ENCODE measurements at places on chromosomes 11 and 22.

DNA sequence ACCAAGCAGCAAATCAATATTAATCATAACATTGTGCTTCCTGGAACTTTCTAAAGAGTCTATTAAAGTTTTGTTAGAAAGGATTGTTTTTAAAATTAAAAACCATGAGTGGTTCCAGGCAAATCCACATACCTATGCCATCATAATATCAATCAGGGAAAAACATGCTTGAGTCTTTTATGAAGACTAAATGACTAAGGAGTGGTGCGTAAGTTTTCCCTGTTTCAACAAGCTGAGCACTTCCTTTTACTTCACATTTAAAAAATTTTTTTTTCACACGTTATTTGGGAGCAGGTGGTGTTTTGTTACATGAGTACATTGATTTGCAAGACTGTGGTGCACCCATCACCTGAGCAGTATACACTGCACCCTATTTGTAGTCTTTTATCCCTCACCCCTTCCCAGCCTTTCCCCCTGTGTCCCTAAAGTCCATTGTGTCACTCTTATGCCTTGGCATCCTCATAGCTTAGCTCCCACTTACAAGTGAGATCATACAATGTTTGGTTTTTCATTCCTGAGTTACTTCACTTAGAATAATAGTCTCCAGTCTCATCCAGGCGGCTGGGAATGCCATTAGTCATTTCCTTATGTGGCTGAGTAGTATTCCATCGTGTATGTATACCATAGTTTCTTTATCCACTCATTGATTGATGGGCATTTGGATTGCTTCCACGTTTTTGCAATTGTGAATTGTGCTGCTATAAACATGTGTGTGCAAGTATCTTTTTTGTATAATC is 1190.3 kb upstream of the RAG2 start:
- DNase-seq: no peak

- DNase-seq: no peak
These were observed 9.9 kb downstream of the EWSR1 start for GRCh38 chr22:29277927-29278326.

- DNase-seq: no peak
These were observed 350.1 kb downstream of the CASP12 start for GRCh38 chr11:104547996-104548661.

DNA sequence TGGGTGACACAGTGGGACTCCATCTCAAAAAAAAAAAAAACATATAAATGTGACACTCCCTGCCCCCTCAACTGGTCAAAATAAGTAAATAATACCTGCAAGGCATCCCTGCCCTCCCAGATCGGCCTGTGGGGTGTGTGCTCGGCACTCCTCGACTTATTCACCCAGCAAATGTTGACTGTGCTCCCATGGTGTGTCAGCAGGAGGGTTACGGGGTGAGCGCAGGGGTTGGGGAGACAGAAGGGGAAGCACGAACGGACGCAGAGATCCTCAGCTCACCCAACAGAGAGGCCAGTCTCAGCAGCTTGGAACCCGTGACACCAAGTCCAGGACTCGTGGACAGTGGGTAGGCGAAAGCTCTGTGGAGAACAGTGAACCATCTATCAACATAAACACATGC is 1.6 kb upstream of the ADM2 start:
- DNase-seq: no peak

DNA sequence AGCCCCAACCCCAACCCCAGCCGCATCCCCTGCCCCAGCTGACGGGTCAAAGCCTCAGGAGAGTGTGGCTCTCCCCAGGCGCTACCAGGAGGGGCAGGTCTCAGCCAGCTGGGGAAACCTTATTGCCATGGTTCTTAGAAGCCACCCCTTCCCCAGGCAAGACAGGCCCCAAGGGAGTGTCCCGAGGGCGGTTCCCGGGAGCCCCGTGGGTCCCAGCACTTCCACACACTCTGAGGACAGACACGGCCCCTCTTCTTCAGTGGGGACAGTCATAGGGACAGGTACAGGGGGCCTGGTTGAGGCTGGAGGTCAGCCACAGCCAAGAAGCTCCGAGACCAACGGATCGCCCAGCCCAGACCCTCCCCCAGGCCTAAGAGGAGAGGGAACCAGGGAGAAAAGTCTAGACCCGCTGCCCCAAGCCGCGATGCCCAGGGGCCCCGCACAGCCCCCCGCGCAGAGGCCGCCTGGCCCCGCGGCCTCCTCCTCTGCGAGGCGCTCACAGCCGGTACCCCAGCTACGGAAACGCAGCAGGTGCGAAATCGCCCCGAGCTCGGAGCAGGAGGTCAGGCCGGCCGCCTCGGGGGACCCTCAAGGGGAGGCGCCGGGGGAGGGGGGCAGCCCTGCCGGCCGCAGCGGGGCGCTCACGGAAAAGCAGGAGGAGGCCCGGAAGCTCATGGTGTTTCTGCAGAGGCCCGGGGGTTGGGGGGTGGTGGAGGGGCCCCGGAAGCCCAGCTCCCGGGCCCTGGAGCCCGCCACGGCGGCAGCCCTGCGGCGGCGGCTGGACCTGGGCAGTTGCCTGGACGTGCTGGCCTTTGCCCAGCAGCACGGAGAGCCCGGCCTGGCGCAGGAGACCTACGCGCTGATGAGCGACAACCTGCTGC is 2.6 kb downstream of the KLHDC7B start:
- DNase-seq: peak; percentile 67

- DNase-seq: peak; percentile 44
These were observed at the start of gene HMOX1 for GRCh38 chr22:35380537-35381423. HMOX1 (plus strand) TSS chr22:35381096; CDS start chr22:35381174, 78 bp downstream.

DNA sequence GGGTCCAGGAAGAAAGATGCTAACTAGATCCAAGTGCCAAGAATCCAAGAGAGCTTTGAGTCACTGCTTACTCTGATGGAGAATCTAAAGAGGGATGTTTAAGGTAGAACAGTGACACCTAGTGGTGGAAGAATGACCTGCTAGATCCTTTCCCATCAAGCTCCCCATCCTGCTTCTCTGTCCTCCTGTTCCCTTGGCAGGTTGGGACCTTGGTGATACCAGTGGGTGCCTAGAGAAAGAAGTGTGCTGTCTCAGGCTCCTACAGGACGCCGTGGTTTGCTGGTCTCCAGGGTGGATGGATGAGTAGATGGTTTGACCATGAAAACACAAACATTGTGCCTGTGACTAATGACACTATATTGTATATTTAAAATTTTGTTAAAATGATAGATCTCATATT is 383.7 kb downstream of the TMEM135 start:
- DNase-seq: no peak

DNA sequence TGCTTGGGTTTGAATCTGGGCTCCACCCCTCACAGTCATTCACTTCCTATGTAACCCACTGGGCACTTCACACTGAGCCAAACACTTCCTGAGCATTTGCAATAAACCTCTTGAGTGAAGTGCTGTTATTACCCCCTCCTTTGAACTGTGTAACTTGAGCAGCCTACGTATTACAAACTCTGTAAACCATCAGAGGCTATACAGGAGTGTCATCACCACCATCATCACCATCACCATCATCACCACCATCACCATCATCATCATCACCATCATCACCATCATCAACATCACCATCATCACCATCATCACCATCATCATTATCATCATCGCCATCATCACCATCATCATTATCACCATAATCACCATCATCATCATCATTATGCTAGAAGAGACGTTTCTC is 18.4 kb downstream of the RTL6 start:
- no peak for DNase-seq

GRCh38 chr11:126502982-126503381 is 147.5 kb downstream of the ST3GAL4 start:
- DNase-seq: no peak

DNA sequence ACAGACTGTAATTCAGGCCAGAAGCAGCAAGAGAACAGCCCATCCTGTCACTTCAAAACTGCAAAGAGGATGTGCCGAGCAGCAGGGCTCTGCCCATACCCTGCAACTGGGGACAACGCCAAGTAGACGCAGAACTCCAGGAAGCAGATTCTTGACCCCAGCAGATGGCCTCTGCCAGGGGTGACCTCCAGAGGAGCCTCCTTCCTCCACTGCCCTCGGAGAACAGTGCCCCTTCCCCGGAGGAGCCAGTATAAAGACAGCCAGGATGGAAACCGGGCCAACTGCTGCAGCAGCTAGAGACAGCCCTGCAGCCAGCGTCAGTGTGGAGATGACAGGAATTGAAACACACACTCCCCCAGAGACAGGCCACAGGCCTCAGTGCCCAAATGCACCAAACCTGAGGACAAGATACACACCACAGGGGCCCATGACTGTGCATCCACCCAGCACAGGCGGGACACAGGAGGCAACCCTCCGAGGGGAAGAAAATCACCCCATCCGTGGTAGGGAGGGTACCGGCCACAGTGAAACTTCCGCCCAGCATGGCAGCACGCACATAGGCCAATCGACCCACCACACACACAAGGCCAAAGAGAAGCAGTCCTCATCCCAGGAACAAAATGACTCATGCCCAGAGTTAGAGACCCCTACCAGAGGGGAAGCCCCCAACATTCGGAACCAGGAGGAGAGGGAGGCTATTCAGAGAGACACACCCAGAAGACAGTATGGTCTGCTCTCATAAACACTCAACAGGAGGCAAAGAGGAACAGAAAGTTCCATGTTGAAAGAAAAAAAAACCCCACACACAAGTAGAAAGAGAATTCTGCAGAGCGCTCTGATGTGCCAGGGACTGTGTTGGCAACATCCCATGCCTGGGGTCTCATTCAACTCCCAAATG is 5.6 kb downstream of the AHNAK start:
- no peak for DNase-seq

DNA sequence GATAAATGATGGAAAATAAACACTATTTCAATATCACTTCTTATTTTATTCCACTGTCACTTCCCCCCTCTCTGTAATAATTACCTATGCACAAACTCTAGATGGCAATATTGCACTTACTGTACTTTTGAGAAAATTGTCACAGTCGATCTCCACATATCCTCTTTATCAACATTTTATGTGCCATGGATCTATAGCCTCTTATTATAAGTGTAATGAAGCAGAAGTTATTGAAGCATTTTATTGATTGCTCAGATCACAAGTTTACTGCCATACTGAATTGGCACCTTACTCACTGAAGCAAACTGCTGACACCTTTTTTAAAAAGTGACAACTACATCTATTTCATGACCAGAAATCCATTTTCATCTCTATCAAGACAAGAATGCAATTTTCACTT is 133.4 kb downstream of the DCDC1 start:
- DNase-seq: no peak

DNA sequence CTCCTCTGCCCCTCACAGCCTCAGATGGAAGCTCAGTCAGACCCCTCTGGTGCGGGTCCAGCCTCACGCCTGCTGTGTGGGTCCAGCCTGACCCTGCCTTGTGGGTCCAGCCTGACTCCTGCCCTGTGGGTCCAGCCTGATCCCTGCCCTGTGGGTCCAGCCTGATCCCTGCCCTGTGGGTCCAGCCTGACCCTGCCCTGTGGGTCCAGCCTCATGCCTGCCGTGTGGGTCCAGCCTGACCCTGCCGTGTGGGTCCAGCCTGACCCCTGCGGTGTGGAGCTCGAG is 445.3 kb downstream of the BRD1 start:
- no peak for DNase-seq

GRCh38 chr11:126113515-126113957 is 50.9 kb upstream of the CDON start:
- no peak for DNase-seq

GRCh38 chr22:49213731-49214352 is 613.8 kb downstream of the BRD1 start:
- DNase-seq: no peak

GRCh38 chr11:45913942-45914635 is 3.6 kb downstream of the PEX16 start:
- DNase-seq: no peak

DNA sequence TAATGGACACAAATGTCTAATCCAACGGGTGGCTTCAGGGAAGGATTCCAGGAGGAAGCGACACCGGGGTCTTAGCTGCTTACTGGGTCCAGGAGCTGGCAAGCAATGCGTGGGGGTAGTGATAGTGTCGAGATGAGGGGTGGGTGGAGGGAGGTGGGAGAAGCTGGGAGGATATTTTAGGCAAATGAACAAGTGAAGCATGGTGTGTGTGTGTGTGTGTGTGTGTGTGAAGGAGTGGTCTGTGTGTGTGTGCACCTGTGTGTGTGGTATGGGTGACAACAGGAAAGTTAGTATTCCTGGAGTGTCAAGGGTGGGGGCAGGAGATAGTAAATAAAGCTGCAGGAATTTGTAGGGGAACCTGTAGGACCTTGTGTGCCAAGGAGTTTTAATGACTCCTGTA is 126.9 kb upstream of the ZBED5 start:
- DNase-seq: no peak

DNA sequence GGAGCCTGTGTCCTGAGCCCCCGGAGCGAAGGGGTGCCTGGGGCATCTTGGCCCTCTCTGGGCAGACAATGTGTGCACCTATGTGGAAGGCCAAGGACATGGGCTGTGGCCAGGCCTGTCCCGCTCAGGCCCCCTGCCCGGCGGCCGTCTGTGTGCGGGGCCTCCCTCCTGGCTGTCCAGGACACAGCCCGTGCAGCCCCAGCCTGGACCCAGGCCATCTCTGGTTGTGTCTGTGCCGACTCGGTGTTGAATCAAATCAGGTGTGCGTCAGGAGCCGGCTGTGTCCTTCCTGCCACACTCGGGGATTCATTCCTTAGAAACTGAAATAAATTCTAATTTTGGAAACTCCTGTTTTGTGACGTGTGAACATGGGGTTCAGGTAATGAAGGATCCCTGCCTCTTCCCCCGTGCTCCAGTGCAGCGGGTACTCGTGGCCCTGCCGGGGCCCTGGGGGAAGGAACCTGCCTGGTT is 1.5 kb upstream of the SELENOO start:
- DNase-seq: no peak

DNA sequence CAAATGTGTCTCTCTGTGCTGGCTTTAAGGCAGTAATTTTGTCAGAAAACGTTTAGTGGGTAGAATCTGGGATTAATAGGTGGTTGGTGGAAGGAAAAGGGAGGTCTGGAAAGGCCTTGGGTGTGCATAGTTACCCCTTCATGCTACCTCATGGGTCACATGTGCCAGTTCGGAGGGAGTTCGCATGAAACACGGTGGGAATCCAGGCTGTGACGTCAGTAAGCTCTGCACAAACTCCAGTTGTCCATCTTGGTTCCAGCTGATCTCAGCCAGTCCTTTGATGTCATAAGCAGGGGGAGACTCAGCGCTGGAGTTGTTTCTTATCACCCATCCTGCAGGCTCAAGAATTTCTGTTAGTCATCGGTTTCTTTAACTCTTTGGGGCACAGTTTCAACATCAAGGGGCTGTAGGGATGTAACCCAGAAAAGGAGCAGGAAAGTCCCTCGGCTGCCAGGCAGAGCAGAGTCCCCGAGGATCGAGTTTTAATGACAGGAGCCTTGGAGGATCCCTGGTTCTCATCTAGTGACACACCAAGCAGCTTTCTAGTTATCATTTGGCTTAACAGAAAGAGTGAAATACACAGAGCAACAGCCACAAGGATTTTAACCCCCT is 28.9 kb downstream of the MOV10L1 start:
- DNase-seq: no peak

GRCh38 chr11:19769820-19770219 is 57.2 kb downstream of the NAV2 start:
- DNase-seq: no peak

GRCh38 chr11:1877211-1878136 is 14.2 kb downstream of the PRR33 start:
- no peak for DNase-seq

- no peak for DNase-seq
These were observed 56.9 kb upstream of the EIF3M start for GRCh38 chr11:32526760-32527159.

Measured in activated naive CD4-positive, alpha-beta T cell treated with anti-CD3 and anti-CD28 coated beads, Interleukin-2, amount 50 U/mL, for 16 hours (primary cell).